ENCODE measurements at places on chromosomes 5 and 9.
A peak's percentile ranks its signal among the peaks of the same experiment; 100 is the strongest.

DNA sequence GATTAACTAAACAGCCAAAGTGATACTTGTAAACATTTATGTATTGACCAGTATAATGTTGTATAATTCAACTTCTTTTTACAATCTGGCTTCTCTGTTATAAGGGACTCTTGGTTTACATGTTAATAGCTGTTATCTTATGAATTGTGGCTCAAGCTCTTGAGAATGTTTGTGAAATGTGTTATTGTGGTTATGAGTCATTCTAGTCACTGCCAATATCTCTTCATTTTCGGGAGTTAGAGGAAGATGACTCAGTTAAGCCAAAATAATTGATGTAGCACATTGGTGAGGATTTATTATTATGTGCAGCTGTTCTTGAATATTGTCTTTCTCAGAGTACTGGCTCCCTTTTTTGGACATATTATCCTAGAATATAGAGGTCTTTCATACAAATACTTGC, 655.2 kb upstream of the RIOK2 start:
- no peak for DNase-seq

GRCh38 chr9:110033869-110034268, 174.1 kb downstream of the C9orf152 start:
- DNase-seq: no peak

- DNase-seq: no peak
Observed at GRCh38 chr9:86368871-86369521, 14.8 kb upstream of the TUT7 start.

GRCh38 chr5:104061707-104062106, 499.1 kb upstream of the NUDT12 start:
- no peak for DNase-seq

GRCh38 chr5:59335544-59335943, 558.0 kb downstream of the PDE4D start:
- DNase-seq: no peak

DNA sequence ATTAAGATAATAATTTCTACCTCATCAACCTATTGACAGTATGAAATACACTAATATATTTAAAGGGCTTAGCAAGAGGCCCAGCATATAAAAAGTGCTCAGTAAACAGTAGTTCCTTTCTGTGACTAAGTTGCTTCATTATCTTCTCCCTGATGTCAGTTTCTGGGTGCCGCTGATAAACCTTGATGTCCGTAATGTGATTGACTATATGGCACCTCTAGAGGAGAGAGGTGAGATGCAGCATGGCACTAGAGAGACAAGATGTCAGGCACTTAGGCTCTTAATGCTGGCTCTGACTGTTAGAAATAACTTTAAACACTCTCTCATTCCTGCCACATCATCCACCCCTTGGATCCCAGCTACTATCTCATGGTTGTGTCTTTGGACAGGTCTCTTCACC, 455.9 kb upstream of the KLF4 start:
- no peak for DNase-seq

- no peak for DNase-seq
Observed at GRCh38 chr9:126127591-126127990, 199.0 kb upstream of the MVB12B start.

DNA sequence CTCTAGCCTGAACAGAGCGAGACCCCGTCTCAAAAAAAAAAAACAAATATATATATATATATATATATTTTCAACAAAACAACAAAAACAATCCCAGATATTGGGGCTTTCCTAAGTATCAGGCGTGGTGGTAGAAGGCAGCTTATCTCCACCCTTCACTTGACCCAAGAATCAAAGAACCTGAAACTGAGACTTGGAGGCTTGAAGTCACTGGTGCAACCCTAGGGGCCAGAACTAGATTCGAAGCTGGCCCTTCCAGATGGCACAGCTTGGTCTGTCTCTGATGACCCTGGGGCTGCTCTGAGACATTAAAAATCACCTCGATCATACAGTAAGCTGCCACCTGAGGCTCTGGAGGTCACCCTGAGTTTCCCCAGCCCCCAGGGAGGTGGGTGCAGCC, 1.3 kb upstream of the KCNMB1 start:
- no peak for DNase-seq

- DNase-seq: no peak
Observed at GRCh38 chr5:39132128-39132447, 57.9 kb upstream of the RICTOR start.

GRCh38 chr5:2797981-2798380, 46.5 kb upstream of the IRX2 start:
- no peak for DNase-seq

DNA sequence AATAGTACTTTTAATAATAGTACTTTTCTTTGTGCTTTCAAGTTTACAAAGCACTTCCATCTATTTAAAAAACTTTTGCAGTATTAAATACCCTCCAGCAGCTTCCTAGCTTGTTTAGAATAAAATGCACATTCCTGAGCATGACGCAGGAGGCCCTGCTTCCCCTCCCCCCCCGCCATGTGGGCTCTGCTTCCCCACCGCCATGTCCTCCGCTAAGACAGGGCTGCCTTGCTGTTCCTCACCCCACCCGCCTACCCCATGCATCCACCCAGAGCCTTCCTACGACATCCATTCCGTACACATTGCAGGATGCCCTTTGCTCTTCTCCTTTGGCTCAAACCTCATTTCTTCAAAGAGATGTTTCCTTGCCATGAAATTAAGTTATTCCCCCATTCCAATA, 205.9 kb upstream of the MSX2 start:
- DNase-seq: no peak

DNA sequence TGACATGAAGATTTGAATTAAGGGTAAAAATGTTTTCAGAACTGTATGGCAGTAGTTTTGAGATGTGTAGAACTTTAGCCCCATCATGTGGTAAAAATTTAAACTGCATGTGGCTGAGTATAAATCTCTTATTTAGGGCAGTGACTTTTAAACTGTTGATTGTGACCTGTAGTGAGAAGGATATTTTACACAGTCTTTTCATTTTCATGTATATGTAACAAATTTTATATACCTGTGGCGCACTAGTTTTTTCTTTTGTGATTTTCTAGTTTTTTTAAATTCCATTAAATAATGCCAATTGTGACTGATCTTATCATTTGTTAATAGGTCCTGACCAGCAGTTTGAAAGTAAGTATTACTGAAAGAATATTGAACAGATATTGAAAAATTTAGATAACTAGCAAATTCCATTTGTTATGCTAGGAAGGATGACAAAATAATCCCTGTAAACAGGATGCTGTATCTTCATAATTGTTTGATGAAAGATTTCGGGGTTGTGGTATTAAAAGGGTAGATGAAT, 47.2 kb downstream of the GPBP1 start:
- DNase-seq: no peak

DNA sequence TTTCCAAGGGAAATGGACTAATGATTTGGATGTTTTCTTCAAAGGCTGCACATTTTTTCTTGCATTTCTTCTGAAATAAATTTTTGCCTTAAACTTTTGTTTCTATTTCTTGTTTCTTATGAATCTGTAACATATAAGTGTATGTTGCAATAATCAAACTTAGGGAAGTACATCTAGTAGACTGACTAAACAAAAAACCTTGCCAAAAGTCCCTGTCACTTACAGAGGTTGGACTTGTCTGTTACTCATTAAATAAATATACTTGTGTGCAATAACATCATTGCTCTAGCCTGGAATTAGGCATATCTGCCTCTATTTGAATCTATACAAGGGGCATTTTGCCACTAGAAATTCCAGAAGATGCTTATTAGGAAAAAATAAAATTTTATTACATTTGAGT, 56.6 kb downstream of the C6 start:
- no peak for DNase-seq

- no peak for DNase-seq
Observed at GRCh38 chr9:129343424-129344375, 165.6 kb upstream of the IER5L start.

DNA sequence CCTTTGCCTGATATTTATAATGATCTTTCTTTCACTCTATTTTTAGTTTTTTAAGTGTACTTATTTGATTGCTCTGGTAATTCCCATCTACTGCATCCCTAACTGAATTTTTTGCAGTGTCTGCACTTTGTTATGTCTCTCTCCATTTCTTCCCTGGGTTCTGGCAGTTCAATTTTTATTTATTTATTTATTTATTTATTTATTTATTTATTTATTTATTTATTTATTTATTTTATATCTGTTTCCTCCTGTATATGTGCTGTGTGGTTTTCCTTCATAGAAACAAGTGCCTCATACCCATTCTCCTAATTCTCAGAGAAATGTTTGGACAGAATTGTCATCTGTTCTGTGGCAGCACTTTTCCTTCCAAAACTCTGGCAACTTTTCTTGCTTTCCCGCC, 2370.8 kb upstream of the WWC1 start:
- DNase-seq: no peak

GRCh38 chr5:644509-644908, 32.4 kb downstream of the CEP72 start:
- DNase-seq: no peak

DNA sequence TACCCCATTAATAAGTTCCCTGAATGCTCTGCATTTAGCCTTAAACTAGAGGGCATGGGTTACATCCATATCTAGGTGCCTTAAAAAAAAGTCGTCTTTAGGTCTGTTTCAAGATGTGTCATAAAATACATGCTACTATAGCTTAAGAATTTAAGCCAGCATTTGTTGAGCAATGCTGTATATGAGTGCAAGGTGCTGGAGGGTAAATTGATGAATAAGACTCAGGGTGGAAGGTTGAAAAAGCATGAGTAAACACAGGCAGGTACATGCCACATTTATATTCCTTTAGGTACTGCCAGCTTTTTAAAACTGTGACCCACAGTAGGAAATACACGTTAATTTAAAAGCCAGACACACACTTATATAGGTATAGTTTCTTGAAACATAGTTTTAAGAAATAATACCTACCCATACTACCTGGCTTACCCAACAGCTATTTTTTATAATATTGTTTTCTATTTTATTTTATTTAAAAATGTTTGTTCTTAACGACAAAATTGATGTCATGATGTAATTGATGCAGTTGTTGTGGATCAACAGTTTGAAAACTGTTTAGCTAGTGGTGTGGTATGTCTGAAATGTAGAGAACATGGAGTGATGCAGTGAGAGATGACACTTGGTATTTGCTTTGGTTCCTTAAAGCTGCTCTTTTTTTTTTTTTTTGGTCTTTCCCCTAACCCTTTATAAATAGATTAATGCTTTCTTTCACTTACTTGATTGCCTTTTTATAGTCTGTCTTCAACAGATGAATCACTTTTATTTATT, 3.9 kb downstream of the HMGCR start:
- no peak for DNase-seq

GRCh38 chr5:9118852-9119251, 427.0 kb downstream of the SEMA5A start:
- no peak for DNase-seq

DNA sequence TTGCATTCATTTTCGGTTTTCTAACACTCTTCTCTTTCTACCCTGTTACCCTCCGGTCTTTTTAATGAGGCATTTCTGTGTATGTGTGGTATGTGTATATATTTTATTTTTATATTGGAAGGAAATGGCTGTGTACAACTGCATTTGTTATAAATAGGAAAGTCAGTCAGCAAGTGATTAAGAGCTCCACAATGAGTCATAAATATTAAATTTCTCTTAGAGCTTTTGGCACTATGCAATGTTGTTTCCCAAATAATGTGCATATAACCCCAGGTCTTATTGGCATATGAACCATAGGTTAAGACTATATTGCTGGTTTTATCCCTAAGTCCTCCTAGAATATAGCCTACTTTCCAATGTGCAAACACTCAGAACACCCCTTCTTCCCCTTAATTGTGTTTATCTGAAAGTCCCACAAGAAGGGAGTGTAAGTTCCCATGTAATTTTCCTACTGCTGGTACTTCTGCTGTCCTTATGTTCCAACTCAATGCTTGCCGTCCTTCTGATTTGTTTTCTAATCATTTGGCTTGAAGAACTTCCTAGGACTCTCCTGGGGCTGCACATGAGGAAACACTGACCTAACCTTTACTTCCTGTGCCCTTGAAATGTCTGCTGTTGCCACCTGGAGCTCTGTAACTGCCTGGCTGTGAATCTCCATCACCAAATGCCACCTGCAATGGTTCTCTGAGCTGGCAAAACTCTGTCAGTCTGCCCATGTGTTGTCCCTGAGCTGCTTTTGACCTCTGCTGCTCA, 65.5 kb upstream of the PCSK5 start:
- no peak for DNase-seq

- peak; percentile 74 for DNase-seq
Observed at GRCh38 chr9:136807281-136808074, at the start of gene RABL6. TSS of gene RABL6 (plus strand) at chr9:136807948. CDS start at chr9:136808197, 249 bp downstream.

- no peak for DNase-seq
Observed at GRCh38 chr9:114972510-114973136, 42.2 kb upstream of the TNFSF8 start.

GRCh38 chr5:115583474-115583873, 18.8 kb downstream of the TICAM2 start:
- no peak for DNase-seq

- DNase-seq: no peak
Observed at GRCh38 chr5:9192266-9192665, 353.6 kb downstream of the SEMA5A start.

GRCh38 chr5:68182534-68182933, 33.0 kb upstream of the PIK3R1 start:
- DNase-seq: no peak

DNA sequence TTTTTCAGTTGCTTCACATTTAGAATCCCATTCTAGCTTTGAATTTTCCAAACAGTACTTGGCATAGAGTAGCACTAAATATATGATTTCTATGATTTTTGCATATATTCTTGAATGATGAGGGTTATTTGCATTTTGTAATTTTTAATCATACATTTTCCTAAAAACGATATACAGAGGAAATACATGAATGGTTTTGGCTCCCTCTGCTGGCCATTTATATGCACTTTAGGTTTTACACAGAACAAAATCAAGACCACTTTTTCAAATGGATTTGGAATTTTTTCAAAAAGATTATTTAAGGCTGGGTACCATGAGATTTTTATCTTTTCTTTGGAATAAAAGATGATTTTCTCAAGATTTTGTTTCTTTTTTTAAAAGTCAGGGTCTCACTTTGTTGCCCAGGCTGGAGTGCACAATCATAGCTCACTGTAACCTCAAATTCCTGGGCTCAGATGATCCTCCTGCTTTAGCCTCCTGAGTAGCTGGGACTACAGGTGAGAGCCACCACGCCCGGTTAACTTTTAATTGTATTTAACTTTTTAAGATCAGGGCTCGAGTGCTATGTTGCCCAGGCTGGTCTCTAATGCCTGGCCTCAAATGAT, 16.7 kb upstream of the COMMD10 start:
- DNase-seq: no peak

Data from activated T-helper 9 cell treated with anti-CD3 and anti-CD28 coated beads, Interleukin-2, amount 50 U/mL, for 16 hours (primary cell).